Activated B cell treated with CpG ODN at 0.5 μM for 24 hours (primary cell): ENCODE measurements at places on chromosomes 16 and 17.
A peak's percentile ranks its signal among the peaks of the same experiment; 100 is the strongest.

- DNase-seq: peak; percentile 32
Observed at GRCh38 chr17:35947156-35947585, 3.7 kb upstream of the LYZL6 start.

GRCh38 chr17:38918129-38918913, 7.1 kb upstream of the LASP1NB start:
- no peak for DNase-seq

GRCh38 chr17:49843774-49844350, 4.0 kb downstream of the TAC4 start:
- no peak for DNase-seq

GRCh38 chr16:49556606-49557446, 183.2 kb downstream of the C16orf78 start:
- DNase-seq: no peak

DNA sequence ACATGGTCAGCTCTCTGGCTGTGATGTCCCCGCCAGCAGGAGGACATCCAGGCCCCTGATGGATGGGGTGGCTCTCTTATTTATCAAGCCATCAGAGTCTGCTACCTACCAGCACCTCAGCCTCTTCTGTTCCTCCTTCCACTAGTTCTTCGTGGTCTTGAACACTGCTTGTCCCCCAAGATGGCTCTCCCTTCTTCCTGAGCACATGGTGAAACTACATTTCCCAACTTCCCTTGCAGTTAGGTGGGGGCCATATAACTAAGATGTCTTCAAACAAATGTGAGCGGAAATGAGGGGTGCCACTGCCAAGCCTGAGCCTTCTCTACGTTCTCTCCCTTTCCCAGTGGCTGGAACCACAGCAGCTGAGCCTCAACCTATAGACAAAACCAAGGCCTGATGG, 29.8 kb upstream of the CCDC182 start:
- no peak for DNase-seq

- DNase-seq: no peak
Observed at GRCh38 chr16:66254106-66254505, 112.4 kb upstream of the CDH5 start.
